GDM1 (cell line): ENCODE measurements at places on chromosomes 1 and 21.

DNA sequence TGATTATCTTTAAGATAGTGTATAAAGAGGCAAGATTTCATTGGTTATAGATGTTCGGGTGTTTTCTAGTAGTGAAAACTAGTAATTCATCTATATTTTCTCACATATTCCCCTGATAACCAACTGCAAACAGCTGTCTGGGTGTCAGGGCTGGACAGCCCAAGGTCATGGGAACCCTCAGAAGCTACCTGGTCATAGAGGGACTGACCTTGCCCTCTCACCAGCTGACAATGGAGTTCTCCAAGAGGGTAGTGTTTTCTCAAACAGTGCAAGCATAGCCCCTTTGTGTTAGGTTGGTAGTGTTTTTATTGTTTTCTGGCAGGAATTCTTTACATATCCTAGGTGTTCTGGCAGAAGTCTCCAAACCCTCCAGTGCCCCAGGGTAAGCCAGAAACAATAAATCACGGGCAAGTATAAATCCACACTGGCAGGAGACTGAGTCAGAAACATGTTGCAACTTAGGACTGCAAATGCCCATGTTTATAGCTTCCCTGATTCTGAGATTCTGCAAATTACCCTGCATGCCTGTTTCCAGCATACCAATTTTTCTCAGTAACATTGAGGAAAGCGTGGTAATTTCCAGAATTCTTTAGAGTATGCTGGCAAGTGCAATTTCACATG lies 82.8 kb upstream of the ATP1A1 start:
- DNase-seq, result no peak

GRCh38 chr1:227556288-227556687 lies 7.1 kb upstream of the ZNF678 start:
- DNase-seq, result no peak

- DNase-seq, result no peak
Observed at GRCh38 chr1:60562740-60563139, 489.2 kb upstream of the C1orf87 start.

DNA sequence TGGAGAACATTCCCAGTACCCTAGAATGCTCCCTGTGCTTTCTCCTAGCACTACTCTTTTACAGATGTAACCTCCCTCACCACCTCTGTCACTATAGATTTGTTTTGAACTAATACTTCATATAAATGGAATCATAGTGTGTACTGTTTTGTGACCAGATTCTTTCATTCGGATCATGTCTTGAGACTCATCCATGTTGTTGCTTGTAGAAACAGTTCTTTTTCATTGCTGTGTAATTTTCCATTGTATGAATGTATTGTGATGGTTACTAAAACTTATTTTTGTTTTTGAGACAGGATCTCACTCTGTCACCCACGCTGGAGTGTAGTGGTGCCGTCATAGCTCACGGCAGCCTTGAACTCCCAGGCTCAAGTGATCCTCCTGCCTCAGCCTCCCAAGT lies 2.7 kb downstream of the MAST2 start:
- no peak for DNase-seq

- no peak for DNase-seq
Observed at GRCh38 chr21:35034203-35034926, 14.7 kb downstream of the RUNX1 start.

DNA sequence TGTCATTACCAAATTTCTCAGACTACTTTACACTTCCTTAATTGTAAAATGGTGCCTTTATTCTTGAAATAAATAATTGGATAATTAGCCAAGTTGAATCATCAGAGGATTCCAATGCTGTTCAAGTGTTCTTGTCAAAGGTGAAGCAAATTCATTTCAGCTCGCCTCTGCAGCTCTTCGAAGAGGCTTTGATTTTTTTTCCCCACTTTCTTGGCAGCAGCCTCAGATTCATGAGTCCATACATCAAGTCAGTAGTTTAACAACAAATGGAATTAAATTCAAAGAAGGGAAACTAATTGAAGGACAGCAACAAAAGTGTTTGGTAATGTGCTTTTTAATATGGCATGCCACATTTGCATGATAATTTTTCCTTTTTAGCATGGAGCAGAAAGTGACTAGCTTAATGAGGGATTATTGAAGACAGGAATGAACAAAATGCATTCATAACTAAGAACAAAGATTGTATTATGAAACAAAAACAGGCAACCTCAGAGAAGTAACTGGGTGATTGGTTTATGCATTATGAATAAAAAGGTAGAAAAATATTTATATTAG lies 239.0 kb downstream of the USH2A start:
- DNase-seq, result no peak

- DNase-seq, result peak; percentile 84
Observed at GRCh38 chr1:15328351-15329103, 81.2 kb upstream of the EFHD2 start.

DNA sequence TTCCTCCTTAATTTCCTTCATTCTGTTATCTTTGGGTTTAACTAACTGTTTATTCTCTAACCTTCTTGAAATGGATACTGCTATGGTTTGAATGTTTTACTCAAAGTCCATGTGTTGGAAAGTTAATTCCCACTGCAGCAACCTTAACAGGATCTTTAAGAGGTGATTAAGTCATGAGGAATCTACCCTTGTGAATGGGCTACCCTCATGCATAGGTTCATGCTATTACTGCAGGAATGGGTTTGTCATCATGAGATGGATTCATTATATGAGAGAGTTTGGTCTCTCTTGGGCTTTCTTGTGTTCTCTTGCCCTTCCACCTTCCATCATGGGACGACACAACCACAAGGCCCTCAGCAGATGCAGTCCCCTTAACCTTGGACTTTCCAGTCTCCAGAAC lies 516.9 kb downstream of the ADGRL2 start:
- no peak for DNase-seq

GRCh38 chr1:161915051-161915503 lies 108.6 kb downstream of the OLFML2B start:
- no peak for DNase-seq

DNA sequence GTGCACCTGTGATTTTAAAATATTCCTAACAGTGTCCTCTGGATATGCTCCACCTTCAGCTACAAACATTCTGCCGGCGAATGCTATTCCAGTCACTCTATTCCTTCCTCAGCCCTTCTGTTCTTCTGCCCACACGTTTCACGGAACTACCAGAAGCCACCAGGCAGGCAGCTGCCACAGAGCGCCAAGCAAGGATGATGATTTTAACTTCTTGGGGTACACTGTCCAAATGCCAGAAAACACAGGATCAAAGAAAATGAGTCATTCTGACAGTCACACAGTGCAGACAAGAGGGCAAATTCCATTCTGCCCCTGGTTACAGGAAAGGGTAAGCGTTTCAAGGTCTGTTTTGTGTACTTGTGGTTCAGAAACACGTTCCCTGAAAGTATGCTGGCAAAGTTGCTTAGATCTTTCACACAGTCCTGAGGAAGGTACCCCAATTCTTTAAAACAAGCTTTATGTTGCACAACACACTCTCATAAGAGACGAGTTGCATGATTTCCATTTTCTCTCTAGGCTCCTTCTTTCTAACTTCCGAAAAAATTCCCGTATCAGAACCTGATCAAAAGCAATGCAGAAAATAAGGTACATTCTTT lies 508.3 kb upstream of the PKN2 start:
- no peak for DNase-seq

GRCh38 chr1:237033804-237034203 lies 8.2 kb upstream of the RYR2 start:
- DNase-seq, result no peak

GRCh38 chr1:218735436-218736032 lies 390.4 kb downstream of the TGFB2 start:
- no peak for DNase-seq

DNA sequence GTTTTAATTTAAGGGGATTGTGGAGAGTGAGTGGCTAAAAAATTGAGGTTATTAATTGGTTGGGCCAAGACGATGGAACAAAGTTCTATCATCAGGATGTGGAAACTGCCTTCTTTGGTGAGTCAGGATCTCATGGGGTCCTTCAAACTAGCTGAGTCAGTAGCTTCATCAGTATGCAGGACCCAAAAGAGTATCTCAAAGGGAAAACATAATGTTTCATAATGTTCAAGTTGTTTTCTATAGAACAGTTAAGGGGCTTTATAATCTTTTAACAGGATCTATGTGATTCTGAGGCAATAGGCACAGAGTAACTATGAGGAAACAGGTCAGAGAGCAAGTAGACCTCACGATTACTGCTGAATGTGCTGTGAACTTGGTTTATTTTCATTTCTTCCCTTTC lies 3.2 kb upstream of the OLFML2B start:
- no peak for DNase-seq

DNA sequence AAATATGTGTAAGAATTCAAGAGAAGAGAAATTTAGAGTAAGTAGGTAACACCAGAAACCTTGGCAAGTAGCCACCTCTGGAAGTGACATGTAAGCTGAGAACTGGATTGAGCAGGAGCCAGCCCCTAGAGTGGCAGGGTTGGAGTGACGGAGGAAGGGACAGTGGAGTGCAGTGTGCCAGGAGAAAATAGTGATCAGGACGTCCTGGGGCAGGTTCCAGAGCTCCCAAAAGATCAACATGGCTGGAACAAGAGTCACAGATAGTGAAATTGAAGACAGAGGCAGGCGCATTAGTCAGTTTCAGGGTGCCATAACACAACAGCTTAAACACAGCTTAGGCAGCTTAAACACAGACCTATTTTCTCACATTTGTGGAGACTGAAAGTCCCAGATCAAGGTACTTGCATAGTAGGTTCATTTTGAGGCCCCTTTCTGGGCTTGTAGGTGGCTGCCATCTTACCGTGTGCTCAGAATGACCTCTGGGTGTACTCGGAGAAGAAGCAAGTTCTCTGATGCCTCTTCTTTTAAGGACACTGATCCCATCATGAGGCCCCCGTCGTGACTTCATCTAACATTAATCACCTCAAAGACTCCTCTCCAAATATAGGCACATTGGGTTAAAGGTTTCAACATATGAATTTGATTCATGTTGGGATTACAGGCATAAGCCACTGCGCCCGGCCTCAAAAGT lies 37.2 kb downstream of the GNPAT start:
- DNase-seq, result no peak

- no peak for DNase-seq
Observed at GRCh38 chr1:25109531-25109951, 122.8 kb downstream of the SYF2 start.

DNA sequence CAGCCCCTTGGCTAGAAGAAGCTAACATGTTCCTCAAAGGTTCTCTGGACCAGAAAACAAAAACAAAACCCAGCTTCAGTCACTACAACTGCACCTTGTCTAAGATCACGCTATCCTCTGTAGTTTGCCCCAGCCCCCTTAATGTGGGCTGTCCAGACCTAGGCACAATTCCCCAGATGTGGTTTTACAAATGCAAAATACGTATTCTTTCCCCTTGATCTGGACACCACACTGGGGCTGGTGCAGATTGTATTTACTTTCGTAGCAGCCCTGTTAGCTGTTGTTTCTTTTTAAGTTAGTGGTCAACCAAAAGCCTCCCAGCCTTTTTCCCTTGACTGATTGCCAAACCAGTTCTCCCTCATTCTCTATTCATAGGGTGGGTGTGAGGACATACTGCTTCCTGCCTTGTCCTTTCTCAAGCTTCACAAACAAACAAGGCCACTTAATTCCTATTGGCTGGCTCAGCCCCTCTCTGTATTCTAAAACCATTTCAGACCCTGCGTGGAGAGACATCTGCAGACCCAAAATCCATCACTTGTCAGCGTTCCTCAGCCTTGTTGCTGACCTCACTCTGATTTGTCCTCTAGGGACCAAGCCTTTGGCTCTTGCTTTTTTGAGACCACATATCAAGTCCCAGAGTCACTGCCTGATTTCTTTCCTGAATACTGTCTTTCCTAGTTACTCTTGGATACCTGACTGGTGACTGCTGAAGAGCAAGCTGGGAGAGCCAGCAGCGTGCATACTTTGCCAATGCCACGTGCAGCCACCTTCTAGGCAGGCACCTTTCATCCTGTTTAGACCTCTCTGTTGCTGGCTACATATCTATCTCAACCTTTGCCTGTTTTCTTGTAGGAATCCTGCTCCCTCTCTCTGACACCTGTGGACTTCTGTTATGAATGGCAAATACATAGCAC lies 96.4 kb upstream of the RAB3GAP2 start:
- DNase-seq, result no peak

GRCh38 chr1:79259390-79260336 lies 253.1 kb upstream of the ADGRL4 start:
- DNase-seq, result no peak

- no peak for DNase-seq
Observed at GRCh38 chr1:15214527-15214926, 32.5 kb upstream of the FHAD1 start.

DNA sequence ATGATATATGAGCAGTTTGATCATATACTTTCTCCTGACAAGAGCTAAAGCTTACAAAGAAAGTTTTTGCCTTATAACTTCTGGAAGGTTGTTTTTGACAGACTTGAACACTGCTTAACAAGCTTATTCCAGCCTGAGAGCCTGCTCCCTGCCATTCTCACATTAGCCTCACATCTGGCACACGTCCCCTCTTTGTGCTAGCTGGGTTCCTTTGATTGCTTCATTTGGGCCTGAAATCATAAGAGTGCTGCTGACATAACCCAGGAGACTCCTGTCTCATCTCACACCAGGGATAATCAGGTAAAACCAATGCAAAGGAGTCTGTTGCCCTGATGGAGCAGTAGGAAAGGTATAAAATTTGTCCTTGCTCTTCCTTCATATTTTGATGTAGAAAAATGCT lies 1411.7 kb upstream of the B3GALT2 start:
- DNase-seq, result no peak

DNA sequence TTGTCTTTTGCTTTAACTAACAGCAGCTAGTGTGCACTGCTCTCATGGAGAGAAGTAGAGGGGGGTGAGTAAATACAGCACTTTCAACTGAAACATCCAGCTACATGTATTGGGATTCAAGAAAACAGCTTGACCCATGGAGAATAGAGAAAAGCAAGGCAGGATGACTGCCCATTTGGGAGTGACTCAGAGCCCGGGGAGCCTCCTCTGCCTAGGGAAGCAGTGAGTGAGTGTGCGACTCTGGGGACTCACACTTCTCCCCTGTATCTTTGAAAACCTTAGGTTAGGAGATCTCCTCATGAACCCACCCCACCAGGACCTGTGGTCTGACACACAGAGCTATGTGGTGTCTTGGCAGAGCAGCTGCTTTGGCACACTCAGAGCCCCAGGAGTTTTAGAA lies 82.0 kb upstream of the PTGFR start:
- DNase-seq, result no peak

DNA sequence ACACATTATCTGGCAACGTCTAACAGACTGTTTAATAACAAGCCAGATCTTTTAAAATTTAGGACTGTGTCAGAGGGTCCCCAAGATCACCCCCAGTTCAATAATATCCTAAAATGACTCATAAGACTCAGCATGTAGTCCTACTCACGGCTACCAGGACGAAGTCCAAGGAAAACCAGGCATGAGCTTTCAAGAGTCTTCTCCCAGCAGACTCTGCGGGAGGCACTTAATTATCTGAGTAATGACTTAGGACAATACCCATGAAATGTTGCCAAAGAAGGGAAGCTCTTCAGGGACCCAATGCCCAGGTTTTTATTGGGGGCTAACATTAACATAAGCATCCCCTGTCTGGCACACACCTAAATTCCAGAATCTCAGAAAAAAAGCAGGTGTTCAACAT lies 7.0 kb downstream of the HFM1 start:
- no peak for DNase-seq

- no peak for DNase-seq
Observed at GRCh38 chr1:14611792-14612191, 13.3 kb downstream of the KAZN start.
